ENCODE measurements at places on chromosomes 7 and 10.

- DNase-seq: no peak
Measured at GRCh38 chr10:94427166-94427565, 24.8 kb downstream of the TBC1D12 start.

DNA sequence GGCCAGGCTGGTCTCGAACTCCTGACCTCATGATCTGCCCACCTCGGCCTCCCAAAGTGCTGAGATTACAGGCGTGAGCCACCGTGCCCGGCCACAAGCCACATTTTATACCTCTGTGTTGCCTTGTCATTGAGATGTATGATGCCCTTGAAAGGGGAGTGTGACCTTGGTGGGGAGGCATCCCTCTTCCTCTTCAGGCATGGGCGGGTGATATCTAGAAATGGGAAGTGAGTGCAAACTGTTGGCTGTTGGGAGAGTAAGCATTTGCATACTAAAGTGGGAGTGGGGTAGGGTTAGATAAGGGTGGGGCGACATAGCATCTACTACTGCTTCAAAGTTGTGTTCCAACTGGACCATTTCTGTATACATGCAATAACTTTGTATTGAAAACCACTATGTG lies 20.1 kb downstream of the RP9 start:
- DNase-seq: no peak

DNA sequence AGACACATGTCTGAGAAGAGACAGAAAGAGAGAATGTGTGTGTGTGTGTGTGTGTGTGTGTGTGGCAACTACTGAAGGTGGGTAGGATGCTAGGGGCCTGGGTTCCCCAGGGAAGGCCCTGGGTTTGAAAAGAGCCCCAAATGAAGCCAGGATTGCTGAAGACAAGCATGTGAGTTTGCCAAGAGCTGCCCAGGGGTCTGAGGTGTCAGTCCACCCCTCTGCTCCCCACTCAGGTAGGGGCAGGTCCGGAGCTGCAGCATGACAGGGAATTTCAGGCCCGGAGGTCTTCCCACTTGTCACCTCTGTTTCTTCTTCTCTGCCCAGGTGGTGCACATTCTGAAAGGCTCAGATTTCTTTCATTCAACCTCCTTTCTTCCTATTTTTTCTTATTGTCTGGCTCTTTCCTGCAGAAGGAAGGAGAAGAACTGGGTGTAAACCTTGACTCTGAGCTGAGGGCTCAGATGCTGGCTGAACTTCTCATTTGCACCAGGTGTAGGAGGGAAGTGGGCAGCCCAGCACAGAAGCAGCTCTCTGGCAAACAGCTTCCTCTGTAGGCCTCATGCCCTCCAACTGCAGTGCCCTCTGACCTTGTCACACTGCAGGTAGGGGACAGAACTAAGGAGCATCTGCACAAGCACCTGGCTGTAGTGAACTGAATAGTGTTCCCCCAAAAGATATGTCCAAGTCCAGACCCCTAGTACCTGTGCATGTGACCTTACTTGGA lies 79.6 kb upstream of the LRRC4 start:
- no peak for DNase-seq

- no peak for DNase-seq
Measured at GRCh38 chr7:15594461-15594860, 32.6 kb upstream of the AGMO start.

GRCh38 chr10:63027531-63027930 lies 105.6 kb upstream of the NRBF2 start:
- DNase-seq: no peak

GRCh38 chr7:16447876-16448275 lies 17.7 kb downstream of the SOSTDC1 start:
- no peak for DNase-seq

GRCh38 chr7:129247087-129247486 lies 22.3 kb downstream of the AHCYL2 start:
- DNase-seq: no peak

- DNase-seq: no peak
Measured at GRCh38 chr10:59463909-59464308, 101.6 kb upstream of the FAM13C start.

DNA sequence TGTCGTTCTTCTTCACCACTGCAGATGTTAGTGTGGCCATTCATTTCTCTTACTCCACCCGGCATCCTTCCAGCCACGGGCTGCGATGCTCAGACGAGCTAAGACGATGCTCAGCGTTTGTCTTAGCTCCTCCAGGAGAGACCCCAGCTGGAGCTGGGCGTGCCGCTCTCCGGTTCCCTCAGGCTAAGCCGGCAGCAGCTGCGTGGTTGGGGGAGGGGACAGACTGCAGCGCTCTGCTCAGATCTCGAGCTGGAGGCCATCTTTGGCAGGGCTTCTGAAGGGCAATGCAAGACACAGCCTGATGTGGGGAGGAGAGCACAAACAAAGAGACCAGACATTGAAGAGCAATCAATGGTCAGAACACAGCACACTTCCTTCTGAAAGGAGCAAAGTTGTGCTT lies 4.8 kb downstream of the INA start:
- DNase-seq: peak; percentile 29

DNA sequence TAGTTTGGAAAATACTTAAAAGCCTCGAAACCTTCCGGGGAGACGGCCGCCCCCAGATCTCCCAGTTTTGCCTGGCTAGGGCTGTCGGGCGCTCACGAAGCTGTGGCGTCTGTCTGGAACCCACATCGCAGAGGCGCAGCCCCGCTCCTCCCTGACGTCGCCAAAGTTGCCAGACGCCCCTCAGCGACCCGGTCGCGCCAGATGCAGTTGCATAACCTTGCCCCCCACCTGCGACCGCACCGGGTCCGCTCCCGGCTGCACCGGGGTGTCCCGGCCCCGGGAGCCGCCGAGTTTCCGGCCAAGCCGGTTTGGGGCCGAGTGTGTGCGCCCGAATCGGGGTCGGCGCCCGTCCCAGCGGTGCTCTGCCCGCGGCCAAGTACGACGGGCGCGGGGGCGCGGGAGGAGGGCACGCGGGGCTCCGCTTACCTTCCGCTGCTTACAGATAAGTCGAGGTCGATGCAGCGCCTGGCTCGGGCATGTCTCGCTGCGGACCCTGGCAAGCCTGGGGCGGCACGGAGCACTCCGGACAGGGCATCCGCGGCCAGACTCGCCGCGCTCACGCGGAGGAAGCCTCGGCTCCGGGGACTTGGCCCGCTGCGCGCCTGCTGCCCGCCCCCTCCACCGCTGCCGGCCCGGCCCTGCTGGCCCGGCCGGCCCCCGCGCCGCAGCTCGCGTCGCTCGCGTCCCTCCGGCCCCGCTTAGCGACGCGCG lies 665 bp downstream of the INSYN2A start:
- DNase-seq: peak; percentile 76

GRCh38 chr10:95260397-95260881 lies 30.4 kb downstream of the PDLIM1 start:
- peak; percentile 78 for DNase-seq

GRCh38 chr7:151299940-151300645 lies 41.5 kb upstream of the NUB1 start:
- no peak for DNase-seq

- no peak for DNase-seq
Measured at GRCh38 chr7:98196706-98197605, 14.3 kb upstream of the BHLHA15 start.

- no peak for DNase-seq
Measured at GRCh38 chr10:89224739-89225443, 17.8 kb upstream of the CH25H start.

DNA sequence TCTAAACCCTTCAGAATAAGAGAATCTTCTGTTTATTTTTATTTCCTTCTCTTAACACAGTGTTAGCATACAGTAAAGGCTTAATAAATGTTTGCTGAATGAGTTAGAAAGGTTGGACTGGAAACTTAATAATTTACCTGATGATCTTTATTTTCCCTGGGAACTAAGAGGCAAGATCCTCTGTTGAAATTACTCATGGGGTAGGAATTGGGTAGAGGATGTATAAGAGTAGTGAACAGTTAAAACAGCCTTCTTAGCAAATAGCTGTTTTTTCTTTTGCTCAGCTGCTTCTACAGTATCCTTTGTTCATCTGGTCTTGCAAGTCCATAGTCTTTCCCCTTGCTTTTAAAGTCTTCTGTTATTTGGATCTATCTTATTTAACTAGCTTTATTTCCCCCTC lies 80.0 kb downstream of the AKAP9 start:
- peak; percentile 10 for DNase-seq

DNA sequence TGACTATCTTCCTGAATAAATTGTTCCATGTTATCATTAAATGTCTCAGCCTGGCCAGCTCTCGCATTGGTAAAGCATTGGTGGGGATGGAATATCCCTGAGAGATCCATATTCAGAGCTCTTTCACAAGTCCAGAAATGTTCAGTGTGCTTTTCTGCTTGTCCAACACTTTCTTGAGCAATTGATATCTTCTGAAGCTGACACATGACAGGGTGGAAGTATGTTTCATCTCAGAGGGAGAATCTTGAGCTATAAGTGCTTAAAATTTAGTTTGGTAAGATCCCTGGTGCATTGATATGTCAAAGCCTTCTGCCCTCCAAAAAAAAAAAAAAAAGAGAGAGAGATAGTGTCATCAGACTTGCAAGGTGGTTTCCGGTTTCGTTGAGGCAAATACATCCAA lies 7.4 kb downstream of the IFIT3 start:
- no peak for DNase-seq

DNA sequence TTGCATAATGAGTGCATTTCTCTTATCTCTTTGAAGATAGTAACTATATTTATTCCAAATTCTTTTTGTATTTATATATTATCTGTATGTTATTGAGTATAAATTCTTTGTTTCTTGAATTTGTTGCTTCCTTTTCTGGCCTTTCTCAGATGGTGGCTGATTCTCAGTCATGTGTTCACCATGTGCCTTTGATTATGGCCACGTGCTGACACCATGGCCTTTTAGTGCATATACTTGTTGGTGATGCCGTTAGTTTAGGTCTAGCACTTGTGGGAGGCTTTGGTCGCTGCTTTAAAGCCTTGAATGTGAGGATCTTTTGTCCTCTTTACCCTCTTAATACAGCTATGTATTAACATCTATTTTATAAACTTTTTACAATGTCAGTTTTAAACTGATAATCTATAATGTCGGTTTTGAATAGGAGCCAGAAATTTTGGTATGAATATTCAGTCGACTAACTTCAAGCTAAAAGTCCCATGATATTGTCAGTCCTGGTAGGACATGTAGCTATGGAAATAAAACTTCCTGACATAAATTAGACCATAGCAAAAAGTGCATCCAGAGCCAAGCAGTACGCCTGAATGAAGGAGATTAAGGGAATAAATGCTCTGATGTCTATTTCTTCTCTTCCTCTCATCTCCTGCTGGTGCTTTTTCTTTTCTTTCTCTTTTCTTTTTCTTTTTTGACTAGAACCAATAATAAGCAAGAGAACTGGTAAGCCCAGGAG lies 130.3 kb downstream of the GNAI1 start:
- DNase-seq: no peak

- DNase-seq: peak; percentile 61
Measured at GRCh38 chr10:114825513-114826253, 4.1 kb downstream of the FHIP2A start.

- peak; percentile 14 for DNase-seq
Measured at GRCh38 chr10:29861811-29862505, 197.4 kb downstream of the JCAD start.

DNA sequence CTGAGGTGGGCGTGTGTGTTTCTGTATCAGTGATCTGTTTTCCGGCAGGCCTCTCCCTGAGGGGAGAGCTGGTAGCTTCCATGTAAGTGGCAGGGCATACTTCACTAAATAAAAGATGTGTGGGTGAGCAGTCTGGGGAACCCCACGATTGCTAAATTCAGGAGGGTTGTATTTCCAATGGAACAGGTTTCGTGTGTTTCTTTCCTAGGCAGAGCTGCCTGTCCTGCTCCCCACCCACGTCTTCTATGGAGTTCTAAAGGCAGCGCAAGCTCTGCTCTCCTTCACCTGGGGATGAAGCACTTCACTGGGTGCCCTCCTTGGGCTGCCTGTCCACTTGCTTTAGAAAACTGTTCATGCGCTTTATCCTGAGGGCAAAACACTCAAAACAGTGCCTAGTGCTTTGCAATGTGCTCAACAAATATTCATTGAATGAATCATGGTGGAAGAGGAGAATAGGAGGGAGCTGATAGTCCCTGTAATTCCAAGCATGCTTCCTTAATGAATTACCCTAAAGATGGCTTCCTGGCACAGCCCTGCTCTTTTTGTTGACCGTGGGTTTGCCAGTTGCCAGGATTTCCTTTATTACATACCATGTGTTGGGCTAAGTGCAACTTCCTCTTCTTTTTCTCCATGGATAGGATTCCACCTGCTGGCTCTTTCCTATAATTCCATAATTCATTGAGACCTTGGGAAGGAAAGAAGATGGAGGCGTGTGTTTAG lies 50.6 kb upstream of the SRPK2 start:
- peak; percentile 75 for DNase-seq

- peak; percentile 49 for DNase-seq
Measured at GRCh38 chr10:90930070-90930837, 9.4 kb upstream of the ANKRD1 start.

DNA sequence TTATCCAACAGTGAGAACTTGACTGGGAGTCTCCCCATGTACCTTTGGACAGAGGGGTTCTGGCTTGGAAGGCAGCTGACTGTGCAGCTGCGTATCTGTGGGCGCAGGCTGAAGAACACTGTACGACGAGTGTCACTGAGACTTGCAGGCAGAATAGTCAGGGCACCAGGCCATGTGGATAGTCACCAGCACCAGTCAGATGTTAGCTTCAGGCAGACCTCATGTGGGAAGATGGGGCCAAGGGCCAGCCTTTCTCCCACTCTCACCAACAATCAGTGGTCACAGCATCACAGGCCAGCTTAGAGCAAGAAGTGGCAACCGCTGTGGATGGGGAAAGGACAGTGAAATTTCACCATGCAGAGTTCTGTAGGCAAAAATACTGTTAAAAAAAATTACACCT lies 43.4 kb upstream of the GJD4 start:
- DNase-seq: no peak

GRCh38 chr7:44112231-44112996 lies 8.3 kb downstream of the AEBP1 start:
- DNase-seq: no peak

GRCh38 chr10:70478191-70479164 lies at the start of gene PALD1:
TSS of gene PALD1 (plus strand) at chr10:70478767. CDS start at chr10:70525952, 47,185 bp downstream.
- DNase-seq: peak; percentile 73

GRCh38 chr10:95729323-95730055 lies 26.5 kb upstream of the ENTPD1 start:
- DNase-seq: no peak

DNA sequence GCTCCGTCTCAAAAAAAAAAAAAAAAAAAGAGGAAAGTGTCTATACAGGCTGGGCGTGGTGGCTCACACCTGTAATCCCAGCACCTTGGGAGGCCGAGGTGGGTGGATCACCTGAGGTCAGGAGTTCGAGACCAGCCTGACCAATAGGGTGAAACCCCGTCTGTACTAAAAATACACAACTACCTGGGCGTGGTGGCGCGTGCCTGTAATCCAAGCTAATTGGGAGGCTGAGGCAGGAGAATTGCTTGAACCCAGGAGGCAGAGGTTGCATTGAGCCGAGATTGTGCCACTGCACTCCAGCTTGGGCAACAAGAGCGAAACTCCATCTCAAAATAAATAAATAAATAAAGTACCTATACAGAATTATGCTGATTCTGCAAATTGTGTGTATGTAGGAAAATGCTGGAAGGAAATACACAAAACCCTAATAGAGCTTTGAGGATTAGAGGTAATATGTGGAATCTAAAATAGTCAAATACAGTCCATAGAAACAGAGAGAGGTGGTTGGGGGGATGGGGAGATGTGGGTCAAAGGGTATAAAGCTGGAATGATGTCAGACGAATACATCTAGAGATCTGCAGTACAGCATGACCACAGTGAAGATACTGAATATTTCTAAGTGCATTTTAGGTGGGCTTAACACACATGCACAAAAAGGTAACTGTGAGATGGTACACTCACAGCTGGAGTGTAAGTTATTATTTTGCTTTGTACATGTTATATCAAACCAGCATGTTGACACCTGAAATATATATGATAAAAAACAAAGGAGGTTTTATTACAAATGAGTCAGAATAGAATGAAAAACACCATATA lies 174.5 kb upstream of the KLF14 start:
- no peak for DNase-seq

All from AG08396 (cell line).